ENCODE measurements at places on chromosomes 4 and X.

DNA sequence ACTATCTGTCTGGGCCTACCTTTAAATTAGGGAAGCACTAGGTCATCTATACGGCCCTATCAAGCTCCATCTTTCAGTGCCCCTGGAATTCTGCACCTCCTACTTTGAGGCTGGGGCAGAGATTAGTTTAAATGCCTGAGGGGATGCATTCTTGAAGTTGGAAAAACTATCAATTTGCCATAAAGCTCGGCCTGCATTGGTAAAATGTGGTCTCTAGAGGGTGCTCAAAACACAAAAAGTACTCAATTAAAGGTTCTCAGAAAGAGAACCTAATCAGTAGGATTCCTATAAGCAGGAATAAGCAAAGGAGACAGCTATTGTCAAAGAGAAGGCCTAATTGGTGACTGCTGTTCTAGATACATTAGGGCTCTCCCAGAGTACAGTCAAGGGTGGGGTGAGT is 111.7 kb downstream of the AMER1 start:
- no peak for DNase-seq

- no peak for DNase-seq
These were observed 59.5 kb downstream of the HTRA3 start for GRCh38 chr4:8328866-8329559.

DNA sequence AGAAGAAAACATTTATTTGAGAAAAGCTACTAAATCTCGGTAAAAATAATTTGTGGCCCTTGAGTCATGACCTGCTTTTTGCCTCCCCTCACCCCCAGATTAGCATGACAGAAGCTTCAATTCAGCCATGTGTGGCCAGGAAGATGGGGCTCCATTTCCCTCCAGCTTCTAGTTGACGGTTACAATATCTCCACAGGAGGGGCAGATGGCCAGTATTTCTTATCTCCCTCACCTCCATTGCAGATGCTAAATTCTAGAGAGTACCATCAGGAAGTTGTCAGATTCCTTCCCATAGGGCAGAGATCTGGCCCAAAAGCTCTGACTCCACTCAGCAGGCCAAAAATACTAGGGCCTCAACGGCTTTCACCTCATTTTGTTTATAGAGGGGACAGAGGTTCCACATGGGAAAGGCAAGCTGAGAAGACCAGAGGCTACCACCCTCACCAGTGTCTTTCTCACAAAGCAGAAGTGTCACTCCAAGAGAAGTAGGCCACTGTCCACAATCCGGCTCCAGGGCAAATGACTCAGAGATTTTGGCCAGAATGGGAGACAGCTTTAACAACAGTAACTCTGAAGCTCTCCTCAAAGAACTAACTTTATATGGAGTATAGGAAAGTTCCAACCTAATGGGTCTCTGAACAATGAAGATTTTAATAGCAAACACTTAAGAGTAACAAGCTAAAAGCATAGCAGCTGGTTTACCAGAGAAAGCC is 108.3 kb downstream of the TBC1D19 start:
- no peak for DNase-seq

GRCh38 chr4:163895378-163896005 is 401.0 kb downstream of the TMA16 start:
- no peak for DNase-seq

GRCh38 chrX:88613338-88613737 is 133.7 kb upstream of the CPXCR1 start:
- DNase-seq: no peak

DNA sequence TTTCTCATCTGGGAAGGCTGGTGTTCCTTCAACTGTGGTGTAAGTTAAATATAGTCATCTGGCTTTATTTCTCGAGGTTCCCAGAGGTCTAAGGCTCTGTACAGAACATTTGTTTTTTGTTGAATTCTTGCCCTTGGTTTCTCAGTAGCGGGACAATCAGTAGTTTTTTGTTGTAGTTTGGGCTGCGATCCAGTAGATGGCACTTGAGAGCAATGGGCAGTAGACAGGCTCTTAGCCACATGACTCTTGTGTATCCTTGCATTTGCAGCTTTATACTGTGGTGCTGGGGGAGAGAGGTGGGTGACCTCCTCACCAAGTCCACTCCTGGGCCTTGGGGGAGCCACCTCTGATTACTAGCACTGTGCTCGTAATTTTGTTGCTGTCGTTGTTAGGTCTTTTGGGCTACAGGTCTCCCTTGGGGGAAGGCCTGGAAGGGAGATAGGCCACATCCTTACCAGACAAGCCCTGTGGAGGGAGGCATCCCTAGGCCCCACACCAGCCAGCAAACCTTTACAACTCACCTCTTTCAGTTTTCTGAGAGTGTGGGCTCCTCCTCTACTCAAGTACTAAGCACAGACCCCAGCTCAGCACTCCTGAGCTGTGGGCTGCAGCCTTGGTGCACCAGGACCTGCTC is 8.1 kb downstream of the ETDB start:
- no peak for DNase-seq

- no peak for DNase-seq
These were observed 864.6 kb upstream of the IGFBP7 start for GRCh38 chr4:57974821-57975220.

- DNase-seq: no peak
These were observed 356.0 kb upstream of the RASGEF1B start for GRCh38 chr4:81827577-81828202.

DNA sequence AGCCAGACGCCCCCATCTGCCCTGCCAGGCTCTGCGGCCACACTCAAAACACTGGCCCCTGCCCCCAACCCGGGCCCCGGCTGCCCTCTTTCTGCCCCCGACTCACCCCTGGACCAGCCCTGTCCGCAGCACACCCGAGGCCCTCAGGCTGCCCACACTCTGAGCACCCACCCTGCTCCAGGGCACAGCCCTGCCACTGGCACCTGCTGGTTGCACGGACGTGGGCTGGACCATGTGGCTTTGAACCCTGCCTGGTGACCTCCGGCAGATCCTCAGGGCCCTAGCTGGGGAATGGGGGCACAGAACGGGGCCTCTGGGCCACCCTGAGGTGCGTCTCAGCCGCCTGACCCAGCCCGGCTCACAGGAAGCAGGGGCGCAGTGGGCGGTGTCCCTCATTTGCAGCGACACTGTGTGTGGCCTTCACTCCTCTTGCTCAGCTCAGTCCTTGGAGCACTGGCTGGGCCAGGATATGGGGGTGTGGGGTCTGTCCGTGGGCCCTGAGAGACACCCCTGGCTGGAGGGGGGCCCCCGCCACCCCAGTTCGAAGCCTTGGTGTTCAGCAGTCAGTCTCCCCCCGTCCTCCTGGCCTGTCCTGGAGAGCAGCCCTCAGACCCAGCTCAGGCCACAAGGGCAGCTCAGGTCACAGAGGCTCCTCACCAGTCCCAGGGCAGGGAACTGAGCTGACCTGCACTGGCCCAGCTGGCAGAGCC is 73.2 kb downstream of the FAM53A start:
- no peak for DNase-seq

DNA sequence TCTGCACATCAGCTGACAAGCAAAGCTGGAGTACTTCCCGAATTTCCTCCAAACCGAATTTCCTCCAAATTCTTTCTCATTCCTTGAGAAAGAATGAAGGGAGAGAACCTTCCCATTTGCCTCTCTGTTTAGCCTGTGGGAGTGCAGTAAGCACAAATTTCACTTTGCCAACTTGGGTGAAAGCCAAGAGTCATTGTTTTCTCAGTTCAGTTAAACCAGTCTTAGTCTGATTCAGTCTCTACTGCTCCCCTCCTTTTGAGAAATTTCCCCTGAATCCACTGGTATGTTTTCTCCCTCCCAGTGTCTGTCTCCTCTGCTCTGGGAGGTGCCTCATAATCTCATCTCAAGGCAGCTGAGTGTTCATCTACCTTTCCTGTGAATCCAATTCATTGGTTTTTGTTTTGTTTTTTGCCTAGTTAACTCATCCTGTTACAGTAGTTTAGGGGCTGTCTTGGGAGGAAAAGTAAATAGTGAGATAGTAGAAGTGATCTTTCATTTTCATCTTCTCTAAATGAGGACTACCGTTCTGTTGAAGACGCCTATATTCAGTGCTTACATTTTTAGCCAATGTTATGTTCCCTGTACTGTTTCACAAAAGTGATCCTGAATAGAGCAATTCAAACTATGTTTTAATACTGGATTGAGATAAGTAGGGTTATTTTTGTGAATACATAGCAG is 49.0 kb downstream of the SYTL5 start:
- no peak for DNase-seq

DNA sequence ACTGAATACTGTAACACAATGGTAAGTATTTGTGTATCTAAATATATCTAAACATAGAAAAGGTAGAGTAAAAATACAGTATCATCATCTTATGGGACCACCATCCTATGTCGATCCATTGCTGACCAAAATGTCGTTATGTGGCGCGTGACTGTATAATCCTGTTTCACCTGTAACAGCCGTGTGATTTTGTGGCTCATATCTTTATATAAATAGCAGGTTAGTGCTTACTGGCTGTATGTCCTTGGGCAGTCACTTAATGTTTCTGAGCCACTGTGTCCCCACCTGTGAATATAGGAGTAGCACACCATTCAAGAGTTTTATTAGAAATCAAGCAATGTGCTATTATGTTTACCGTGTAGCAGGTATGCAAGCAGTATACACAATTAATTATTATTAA is 226.2 kb upstream of the FAT1 start:
- DNase-seq: no peak

DNA sequence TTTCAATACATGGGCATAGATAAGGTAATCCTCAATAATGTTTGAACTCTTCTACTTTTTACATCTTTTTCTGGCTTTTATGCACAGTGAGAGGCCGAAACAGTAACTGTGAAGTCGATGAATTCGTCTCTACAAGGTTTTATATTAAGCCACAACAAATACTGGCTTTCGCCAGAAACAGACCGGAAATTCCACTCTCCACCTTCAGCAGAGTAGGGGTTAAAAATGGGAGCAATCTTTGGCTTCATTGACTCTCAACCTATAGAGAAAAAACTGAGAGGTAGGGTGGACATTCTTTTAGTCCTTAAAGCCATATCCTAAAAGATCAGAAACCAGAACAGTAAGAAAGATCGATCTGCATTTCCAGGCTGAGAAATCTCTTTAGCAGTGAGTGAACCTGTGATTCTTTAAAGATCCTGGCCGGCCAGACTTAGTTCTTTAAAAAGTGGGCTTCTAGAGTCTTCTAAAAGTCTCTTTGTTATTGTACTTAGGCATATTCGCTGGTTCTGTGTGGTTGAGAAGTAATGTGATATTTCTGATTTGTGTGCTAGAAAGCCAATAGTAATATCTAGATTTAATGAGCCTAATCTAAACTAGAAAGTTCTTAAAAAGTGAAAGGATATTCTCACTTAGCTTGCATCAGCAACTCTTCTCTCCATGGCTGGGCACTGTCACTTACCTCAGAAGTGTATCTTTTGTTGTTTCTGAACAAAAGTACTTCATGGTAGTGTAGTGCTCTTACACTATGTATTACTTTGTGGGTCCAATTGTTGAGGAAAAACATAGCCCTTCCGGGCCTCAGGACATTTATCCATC is 2.0 kb downstream of the HSPA4L start:
- no peak for DNase-seq

- no peak for DNase-seq
These were observed 75.6 kb downstream of the PRSS12 start for GRCh38 chr4:118277243-118277642.

GRCh38 chr4:98505992-98506391 is 152.4 kb downstream of the TSPAN5 start:
- no peak for DNase-seq

GRCh38 chrX:137031517-137032340 is 2.1 kb downstream of the GPR101 start:
- no peak for DNase-seq

- DNase-seq: no peak
These were observed 1.3 kb upstream of the CXorf65 start for GRCh38 chrX:71107762-71108360.

GRCh38 chr4:7867191-7867590 is 72.5 kb downstream of the AFAP1 start:
- DNase-seq: no peak

GRCh38 chr4:180640193-180640592 is 1603.0 kb upstream of the TENM3 start:
- DNase-seq: no peak

GRCh38 chrX:124239911-124240310 is 92.5 kb upstream of the TEX13D start:
- peak; percentile 2 for DNase-seq
